Ureter (tissue), 1 donor: ENCODE measurements at places on chromosomes 6 and 20.
A peak's percentile ranks its signal among the peaks of the same experiment; 100 is the strongest.

GRCh38 chr20:16279320-16279719 is 293.9 kb downstream of the KIF16B start:
- DNase-seq = no peak

DNA sequence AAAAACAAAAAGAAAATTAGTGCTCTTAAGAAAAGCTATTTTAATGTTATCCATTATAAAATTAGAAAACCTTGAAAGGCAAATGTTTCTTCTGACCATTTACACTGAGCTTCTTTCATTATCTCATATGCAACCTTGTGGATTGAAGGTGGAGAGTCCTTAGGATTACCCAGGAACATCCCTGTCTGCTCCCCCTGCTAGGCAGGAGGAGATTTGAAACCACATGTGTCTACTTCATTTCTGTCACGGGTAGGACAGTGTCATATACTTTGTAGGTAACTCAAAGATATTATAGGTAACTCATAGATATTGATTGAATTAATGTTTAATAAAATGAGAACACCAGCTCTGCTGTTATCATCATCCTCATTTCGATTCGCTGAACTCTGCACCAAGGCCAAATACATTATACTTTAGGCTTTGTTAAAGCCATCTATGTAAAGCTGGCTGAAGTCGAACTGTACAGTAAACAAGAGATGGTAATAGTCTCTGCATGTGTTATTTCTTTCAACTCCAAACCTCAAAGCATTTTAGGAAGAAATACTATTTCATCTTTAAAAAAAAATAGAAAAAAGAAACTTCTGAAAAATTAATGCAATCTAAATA is 49.5 kb downstream of the HDAC2 start:
- no peak for DNase-seq

GRCh38 chr6:41706876-41707564 is 28.4 kb downstream of the TFEB start:
- DNase-seq = no peak

DNA sequence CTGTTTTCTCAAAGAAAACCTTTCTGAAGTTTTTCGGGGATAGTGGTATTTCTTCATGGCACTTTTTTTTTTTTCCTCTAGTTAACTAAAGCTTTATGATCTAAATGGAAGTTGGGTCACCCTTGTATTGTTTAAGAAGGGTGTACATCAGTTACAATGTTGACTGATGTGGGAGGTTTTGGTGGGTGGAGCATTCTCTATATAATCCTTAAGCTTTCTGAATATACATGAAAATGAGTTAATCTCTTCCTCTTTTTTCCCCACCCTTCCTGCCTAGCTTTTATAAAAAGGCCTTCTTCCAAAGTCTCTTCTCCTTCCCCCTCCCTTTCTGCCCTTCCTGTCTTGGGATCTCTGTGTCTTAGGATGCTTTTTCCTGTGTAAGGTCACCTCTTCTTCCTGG is 47.2 kb downstream of the DHX35 start:
- no peak for DNase-seq

GRCh38 chr6:169558774-169559441 is 142.9 kb downstream of the WDR27 start:
- no peak for DNase-seq

- no peak for DNase-seq
Measured at GRCh38 chr6:77072694-77073409, 390.4 kb downstream of the HTR1B start.

- DNase-seq = no peak
Measured at GRCh38 chr6:31715022-31715958, at the start of gene LY6G6D. Gene LY6G6D, plus strand, starts transcription at chr6:31715348. Its CDS starts 8 bp downstream, at chr6:31715356.

GRCh38 chr6:29792123-29793035 is 35.2 kb upstream of the HLA-G start:
- DNase-seq = peak; percentile 68

- no peak for DNase-seq
Measured at GRCh38 chr6:89058627-89059026, 21.9 kb upstream of the PNRC1 start.

GRCh38 chr20:19659448-19659847 is 98.6 kb upstream of the RIN2 start:
- DNase-seq = no peak

DNA sequence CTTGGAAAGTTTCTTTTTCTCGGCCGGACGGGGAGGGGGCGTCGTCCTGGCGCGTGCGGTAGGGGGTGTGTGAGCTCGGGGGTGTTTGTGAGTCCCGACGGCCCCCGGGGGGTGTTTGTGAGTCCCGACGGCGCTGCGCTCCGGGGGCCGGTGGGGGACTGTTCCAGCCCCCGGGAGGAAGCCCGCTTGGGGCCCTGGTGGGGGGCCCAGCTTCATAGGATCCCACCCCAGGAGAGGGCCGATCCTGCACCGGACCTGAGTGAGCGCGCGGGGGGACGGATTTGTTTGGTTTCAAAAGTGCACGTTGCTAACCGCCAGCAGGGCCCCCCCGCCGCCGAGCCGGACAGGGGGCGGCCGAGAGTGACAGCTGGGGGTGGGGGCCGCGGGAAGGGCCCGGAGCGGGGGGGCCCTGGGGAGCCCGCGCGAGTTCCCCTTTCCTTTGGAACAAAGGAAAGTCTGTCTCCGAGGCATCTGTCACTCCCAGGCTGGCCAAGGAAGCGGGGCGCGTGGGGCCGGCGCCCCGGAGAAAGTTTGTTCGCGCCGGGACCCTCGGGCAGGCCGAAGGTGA is 485 bp downstream of the TGIF2 start:
- DNase-seq = peak; percentile 55

GRCh38 chr6:53770780-53771249 is 24.0 kb upstream of the LRRC1 start:
- peak; percentile 50 for DNase-seq

DNA sequence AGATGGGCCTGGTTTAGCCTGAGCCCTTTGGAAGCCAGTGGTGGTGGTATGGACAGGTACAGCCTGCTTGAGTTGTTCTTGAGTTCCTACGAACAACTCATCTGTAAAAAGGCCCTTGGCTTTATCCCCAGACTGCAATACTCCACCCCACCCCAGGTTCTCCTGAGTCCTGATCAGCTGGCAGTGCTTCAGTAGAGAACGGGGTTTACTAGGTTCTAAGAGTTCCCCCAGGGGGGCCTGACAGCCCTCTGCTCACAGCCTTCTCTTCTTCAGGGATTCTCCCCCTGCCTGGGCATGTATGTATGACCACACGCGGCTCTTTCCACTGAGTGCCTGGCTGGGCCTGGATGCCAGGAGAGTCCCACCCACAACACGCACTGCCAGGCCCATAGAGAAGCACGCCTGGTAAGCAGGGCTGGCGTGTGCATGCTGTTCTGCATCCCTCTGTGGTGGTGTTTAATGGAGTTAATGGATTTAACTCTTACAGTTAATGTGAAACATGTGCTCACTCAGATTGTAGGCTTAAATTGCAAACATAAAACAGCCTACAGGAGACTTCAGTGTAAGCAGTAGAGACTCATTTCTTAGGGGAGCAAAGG is 44.3 kb upstream of the SLC4A11 start:
- no peak for DNase-seq

- no peak for DNase-seq
Measured at GRCh38 chr6:91672201-91672600, 1085.3 kb upstream of the MAP3K7 start.

DNA sequence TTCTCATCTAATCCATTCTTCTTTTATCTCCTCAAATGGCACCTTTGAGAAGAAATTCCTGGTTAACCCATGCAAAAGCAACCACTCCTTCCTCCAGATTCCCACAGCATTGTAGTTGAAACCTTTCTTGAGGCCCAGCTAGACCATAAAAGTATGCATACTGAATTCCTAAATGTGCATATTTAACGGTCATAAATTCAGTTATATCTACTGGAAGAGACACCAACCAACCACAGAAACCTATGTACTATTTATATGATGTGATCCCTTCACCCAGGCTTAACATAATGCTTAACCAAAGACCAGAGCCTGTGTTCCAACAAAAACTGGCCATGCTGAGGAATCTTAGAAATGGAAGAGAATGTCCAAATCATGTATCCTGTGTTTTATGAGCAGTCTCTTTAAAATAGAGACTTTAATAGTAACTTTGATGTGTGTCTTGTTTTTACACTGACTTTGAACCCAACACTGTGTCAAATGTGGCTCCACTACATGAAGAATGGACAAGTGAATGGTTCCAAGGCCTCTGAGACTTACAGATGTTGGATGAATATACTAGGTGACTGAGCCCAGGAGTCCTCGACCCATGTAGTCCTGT is 11.4 kb upstream of the TAF8 start:
- no peak for DNase-seq

GRCh38 chr6:110285306-110286060 is 72.7 kb downstream of the METTL24 start:
- DNase-seq = no peak
